ENCODE measurements at places on chromosomes 5 and 9.

GRCh38 chr9:129121483-129121882 lies 10.3 kb downstream of the PTPA start:
- no peak for DNase-seq

DNA sequence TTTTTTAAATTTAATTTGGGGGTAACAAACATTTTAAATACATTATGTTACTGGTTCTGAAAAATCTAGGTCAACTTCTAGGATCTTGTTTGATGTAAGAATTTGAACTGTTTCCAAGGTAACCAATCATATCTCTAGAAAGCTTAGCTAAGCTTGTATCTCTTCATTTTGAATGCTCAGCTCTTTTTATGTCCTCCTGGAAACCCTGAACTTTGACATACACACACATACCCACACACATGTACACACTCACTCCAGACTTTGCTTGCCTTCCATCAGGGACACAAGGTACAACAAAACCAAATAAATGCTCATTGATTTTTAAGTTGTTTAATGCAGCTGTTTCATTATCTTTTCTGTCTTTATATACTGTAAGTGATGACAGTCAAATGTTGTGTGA lies 178.5 kb downstream of the RAB3C start:
- no peak for DNase-seq

DNA sequence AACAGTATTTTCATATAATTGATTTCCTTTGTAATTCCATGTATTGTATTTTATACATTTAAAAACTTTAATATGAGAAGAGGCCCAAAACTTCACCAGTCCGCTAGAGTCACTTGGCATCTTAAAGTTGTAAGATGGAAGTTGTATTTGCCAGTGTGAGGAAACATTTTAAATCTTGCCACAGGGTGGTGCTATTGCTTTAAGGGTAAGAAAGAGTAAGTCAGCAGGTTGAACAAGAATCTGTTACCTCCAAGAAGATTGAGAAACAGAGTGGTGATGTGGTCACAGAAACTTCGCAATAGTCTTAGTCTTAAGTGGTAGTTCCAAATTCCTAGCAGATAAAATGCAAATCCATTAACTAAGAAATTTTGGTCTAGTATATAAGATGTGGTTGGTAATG lies 39.8 kb upstream of the RANBP6 start:
- no peak for DNase-seq

- DNase-seq = no peak
These were observed 6.9 kb downstream of the GMCL2 start for GRCh38 chr5:178180141-178180863.

DNA sequence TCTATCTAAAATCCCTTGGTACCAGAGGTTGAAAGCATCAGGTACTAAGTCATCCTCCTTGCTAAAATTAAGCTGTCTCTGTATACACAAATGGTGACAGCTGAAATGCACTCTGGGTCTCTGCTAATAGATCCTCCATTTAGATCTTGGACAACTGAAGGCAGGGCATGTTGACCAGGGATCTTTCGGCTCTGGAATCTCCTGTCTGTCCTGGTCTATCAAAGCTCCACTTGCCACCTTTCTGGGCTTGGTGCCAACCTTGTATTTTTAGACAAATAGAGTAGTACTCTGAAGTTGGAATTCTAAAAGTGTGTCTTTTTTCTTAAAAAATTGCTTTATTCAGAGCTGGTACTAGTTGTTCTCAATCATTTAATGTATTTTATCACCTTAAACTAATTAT lies 135.2 kb upstream of the HMHB1 start:
- no peak for DNase-seq

DNA sequence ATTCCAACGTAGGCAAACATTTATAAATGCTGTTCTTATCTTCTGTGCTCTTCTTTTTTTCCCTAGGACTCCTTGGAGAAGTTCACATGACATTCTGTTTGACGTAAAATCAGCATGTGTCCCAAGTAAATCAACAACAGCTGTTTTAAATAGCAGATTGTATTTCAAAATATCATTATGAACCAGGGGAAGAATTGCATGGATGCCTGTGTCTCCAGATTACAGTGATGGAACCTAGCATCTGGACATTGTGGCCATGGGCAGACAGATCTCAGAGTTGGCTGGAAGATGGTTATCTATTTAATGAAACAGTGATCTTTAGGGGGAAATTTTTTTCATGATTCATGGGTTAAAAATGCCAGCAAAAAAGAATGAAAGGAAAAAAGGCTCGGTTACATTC lies 222.0 kb downstream of the MAN2A1 start:
- DNase-seq = no peak

DNA sequence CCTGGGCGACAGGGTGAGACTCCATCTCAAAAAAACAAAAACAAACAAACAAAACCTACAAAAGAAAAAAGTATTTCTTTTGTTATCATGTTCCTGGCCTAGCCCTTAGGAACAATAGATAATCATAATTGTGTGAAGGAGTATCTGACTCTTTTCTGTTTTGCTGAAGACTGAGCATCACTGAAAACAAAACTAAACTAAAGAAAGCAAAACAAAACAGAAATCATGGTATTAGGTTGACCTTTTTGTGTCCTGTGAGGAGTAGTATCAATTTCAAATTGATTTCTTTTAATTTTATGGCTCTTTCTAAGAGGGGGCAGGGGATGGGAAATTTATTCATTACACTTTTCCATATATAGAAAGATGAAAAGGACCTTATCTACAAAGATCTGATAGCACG lies 246.0 kb downstream of the YTHDC2 start:
- no peak for DNase-seq

GRCh38 chr5:169904059-169904458 lies 76.2 kb downstream of the INSYN2B start:
- no peak for DNase-seq

DNA sequence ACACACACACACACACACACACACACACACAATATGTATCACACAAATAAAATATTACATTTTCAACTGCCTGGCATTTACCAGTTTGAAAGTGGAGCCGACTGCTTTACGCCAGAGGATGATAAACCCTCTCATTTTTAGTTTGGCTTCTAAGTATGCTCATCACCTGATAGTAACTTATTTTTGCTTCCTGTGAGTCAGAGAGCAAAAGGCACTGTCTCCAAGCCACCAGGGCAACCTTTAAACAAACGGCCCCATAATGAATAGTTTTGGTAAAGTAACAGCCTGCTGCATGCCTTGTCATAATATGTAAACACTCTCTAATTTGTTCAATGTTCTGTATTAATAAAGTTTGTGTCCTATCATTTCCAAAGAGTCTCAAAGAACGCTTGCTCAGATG lies 26.9 kb downstream of the KLF4 start:
- DNase-seq = no peak

- no peak for DNase-seq
These were observed 88.7 kb downstream of the PRKACG start for GRCh38 chr9:68925175-68925574.

DNA sequence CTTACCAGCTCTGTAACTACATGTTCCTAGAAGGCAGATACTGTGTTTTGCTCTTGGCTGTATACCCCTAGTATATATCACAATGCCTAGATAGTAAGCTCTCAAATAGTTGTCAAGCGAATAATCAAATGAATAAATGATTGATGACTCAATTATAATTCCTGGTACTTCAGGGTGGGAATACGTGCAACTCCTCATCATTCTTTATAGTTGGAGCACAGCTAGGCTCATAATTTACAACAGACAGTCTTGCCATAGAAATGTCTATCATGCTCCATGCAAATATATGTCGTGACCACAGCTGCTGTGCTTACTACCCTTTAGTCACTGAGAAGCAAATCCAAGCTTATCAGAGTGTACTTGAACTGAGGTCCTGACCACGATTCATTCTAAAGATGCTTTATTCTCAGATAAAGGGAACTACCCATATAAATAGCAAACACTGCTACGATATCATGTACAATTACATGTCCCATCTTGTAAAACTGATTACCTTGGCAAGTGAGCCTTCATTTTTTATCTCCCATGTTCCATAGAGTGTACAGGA lies 52.1 kb downstream of the STRBP start:
- no peak for DNase-seq

DNA sequence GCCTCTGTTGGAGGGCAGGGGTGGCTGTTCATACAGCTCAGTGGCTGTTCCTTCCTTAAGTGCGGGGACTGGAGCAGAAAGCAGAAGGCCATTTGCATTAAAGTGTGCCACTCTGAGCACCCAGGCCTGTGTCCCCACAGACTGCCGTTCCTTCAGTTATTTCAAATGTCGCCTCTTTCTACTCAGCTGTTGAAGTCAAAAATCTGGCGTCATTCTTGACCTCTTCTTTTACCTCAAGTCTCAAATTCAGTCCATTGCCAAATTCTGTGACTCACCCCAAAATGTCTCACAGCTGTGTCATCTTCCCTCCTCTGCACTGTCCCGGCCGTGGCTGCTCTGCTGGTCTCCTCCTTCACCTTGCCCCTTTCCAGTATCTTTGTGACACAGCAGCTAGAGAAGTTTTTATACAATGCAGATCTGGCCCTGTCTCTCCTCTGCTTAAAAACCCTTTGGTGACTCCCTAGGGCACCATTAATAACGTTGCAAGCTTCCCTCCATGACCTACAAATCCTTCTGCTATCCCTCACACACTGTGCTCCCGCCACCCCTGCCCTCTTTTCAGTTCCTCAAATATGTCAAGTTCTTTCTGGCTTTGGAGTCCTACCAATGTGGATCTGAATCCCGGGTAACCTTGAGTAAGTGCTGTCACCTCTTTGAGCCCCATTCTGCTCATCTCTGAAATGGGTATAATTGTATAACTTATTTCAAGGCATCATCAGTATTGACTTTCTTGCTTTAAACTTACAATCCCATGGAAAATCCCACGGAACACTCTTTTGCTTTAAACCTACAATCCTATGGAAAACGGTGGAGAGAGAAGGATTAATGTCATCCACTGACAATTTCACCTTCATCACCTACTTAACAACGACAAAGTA lies 98.3 kb upstream of the BOD1 start:
- no peak for DNase-seq

DNA sequence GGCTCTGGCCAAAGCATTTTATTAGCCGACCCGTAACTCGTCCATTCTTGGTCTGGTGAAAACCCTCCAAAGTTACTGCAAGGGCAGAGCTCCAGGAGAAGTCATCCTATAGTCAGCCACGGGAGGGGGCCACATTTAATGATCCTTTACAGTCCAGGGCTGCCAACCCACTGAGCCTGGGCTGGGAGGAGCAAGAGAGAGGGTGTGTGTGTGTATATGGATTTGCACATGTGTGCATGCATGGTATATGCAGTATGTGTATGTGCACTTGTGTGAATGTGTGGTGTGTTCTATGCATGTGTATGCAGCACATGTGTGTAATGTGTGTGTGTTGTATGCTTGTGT lies 4.2 kb upstream of the RASGEF1C start:
- no peak for DNase-seq

GRCh38 chr9:78970375-78970774 lies 601.4 kb upstream of the TLE4 start:
- DNase-seq = no peak

DNA sequence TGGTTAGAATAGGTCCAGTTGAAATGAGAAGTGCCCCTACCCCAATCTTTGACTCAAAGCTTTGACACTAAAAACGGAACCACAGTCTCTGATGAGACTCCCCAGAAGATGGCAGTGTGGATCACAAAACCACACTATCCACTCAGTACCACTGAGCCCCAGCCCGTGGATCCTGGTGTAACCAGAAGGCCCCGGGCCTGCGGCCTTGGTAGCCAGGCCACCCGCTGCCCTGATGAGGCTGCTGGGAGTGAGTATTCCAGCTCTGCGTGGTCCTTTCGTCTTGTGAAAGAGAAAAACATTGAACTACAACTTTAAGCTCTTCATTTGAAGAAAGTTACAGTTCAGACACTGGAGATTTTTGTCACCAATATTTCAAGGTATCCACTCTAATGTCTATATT lies 42.2 kb upstream of the FBP1 start:
- peak; percentile 48 for DNase-seq

- no peak for DNase-seq
These were observed 82.2 kb upstream of the ICE1 start for GRCh38 chr5:5340206-5340729.

DNA sequence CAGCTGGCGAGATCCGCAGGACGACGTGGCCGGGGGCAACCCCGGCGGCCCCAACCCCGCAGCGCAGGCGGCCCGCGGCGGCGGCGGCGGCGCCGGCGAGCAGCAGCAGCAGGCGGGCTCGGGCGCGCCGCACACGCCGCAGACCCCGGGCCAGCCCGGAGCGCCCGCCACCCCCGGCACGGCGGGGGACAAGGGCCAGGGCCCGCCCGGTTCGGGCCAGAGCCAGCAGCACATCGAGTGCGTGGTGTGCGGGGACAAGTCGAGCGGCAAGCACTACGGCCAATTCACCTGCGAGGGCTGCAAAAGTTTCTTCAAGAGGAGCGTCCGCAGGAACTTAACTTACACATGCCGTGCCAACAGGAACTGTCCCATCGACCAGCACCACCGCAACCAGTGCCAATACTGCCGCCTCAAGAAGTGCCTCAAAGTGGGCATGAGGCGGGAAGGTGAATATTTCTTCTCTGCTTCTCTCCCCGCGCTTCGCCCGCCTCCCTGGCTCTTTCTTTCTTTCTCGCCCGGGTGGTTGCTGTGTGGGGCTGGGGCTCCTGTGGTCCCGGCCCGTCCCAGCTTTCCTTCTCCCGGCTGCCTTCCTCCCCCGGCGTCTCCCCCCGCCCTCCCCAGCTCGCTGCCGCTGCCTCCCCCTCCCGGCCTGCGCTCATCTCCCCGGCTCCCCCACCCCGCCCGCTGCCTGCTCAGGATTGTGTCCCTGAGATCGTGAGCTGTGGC lies 2.2 kb downstream of the NR2F1 start:
- DNase-seq = no peak

- no peak for DNase-seq
These were observed 413.6 kb downstream of the ELAVL2 start for GRCh38 chr9:23412458-23412857.

GRCh38 chr5:9947225-9947714 lies 302.4 kb downstream of the ATPSCKMT start:
- DNase-seq = no peak

GRCh38 chr9:96031366-96031824 lies 155.9 kb downstream of the ERCC6L2 start:
- no peak for DNase-seq

- no peak for DNase-seq
These were observed 111.6 kb downstream of the ARHGAP26 start for GRCh38 chr5:142881784-142882126.

GRCh38 chr9:137458194-137459151 lies 661 bp downstream of the NSMF start:
- no peak for DNase-seq

Measured in stimulated activated CD4-positive, alpha-beta T cell treated with anti-CD3 and anti-CD28 coated beads, Interleukin-12 subunit alpha, Interleukin-12 subunit beta, amount 100 ng/mL, for 24 hours (primary cell).